ENCODE measurements at places on chromosomes 6 and 20.

- no peak for DNase-seq
Observed at GRCh38 chr6:15150207-15150606, 95.7 kb upstream of the JARID2 start.

DNA sequence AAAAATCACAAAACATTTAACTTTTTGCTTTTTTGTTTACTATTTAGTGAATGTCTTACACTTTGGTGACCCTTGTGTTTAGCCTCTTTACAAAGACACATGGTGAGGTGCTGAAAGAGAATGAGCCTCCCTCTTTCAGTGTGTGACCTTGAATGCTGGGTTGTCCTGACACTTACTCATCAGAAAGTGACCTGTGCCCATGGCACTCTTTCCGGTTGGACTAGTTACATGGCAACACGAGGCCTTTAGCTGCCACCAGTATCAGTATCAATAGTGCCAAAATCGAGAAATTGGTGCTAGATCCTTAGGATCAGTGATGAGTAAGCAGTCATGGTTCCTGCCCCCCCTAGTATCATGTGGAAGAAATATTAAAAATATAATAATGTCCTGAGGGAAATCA is 1.7 kb upstream of the RPL7L1 start:
- DNase-seq, result no peak

GRCh38 chr6:100808638-100809275 is 72.4 kb downstream of the ASCC3 start:
- DNase-seq, result no peak

DNA sequence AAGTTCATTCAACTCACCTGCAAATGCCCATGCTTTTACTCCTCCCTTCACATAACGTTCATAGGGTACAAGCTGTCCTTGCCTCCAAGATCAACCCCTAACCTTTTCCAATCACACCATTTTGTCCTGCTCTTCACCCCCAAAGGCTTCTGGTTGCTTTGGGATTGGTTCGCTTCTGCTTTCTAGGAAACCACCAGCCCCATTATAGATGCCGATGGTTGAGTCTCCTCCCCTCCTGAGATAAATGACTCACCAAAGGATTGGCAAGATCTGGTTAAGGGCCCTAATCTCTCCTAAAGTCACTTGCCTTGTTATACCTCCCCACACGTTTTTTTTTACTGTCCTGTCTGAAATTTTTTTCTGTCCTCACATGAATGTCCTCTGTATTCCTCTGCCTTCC is 311.4 kb downstream of the HACE1 start:
- no peak for DNase-seq

GRCh38 chr20:44501448-44501847 is 20.4 kb downstream of the SERINC3 start:
- DNase-seq, result no peak

DNA sequence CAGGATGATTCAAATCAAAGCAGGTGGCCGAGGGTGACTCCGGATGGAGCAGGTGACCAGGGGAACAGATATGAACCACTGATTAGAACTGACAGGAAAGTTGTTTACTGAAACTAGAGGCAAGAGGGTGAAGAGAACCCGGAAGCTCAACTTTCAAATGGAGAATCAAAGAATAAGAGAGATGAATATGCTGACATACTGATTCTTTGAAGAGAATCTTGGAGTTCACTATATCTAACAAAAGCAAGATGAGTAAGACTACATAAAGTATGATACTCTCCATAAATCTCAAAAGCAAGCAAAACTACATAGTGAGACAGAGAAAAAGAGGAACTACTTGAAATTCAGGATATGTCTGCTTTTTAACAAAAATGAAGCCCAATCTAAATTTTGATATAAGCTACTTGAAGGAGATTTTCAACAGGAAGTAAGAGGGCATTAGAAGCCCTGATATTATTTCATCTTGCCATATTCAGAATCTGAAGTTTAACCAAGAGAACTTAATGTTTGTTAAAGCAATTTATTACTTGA is 4.0 kb upstream of the UBD start:
- DNase-seq, result no peak

DNA sequence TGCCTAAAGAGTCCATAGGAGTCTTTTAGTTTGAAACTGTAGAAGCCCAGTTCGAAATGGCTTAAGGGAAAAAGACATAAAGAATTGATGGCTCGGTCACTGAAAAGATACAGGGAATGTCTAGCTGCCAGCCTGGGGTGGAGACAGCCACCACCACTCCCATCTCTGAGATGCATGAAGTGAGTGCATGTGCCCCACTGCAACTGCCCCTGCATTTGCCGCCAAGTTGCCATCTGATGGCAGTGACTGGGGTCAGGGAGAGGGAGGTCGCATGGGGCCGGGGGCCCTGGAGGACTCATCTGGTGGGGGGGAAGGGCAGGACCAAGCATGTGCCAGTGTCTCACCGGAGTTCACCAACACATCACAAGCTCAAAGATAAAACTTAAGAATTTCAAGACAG is 385.8 kb upstream of the SULF2 start:
- DNase-seq, result no peak

DNA sequence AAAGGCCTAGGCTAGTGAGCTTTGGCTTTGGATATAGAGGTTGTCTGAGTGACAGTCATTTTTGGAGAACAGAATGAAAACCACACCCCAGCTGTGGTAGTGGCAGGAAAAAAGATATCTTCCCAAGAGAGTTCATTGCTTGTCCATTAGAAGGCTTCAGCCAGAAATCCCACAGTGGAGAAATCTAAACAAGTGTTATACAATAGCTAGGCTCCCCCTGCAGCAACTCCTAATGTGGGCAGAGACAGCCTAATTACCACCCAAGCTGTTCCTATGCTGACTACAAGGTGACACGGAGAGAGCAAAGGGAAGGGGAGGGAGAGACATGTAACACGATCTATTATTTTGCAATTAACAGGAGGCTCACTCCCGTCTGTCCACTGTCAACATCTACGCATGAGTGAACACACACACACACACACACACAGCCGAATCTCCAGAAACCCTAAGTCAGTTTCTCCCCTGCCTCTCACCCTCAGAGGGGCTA is 147.5 kb upstream of the TCF21 start:
- peak; percentile 63 for DNase-seq

GRCh38 chr6:34729631-34730470 is 27.5 kb upstream of the SNRPC start:
- no peak for DNase-seq

DNA sequence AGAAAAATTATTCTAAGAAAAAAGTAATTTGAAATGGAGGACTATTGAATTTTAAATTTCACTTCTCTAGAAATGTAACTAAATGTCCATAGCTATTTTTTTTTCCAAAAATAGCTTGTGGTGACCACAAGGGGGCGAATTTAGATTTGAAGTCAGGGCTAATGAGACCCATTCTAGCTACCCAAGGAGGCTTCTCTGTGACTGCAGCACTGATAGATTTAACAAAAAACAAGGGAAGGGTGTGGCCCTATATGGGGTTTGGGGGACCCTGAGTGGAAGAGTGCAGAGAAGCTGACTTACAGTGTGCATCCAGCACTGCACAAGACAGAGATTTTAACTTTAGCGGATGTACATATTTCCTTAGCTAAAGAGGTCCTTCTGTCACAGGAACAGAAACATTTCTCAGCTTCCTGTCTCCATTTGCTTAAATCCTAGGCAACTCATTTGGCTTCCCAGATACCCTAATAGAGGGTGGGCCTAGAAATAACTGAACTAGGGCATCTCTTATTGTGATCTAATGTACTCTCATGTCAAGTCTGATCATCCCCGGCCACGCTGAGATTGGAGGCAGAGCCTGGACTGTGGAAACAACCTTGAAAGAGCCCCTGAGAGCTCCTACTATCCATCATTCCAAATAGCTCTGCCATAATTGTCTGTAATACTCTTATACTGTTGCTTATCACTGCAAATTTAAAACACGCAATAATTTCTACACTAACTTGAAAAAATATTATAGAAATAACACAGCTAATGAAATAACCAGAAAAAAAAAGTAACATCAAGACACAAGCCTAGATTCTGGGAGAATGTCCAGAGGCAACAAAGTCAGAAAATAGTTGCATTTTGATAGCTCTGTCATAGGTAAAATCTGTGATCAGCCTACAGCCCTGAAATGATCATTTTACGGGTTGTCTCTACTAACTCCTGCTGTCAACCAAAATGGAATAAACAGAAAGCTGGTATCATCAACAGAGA is 93.6 kb downstream of the SNAP91 start:
- DNase-seq, result peak; percentile 46

DNA sequence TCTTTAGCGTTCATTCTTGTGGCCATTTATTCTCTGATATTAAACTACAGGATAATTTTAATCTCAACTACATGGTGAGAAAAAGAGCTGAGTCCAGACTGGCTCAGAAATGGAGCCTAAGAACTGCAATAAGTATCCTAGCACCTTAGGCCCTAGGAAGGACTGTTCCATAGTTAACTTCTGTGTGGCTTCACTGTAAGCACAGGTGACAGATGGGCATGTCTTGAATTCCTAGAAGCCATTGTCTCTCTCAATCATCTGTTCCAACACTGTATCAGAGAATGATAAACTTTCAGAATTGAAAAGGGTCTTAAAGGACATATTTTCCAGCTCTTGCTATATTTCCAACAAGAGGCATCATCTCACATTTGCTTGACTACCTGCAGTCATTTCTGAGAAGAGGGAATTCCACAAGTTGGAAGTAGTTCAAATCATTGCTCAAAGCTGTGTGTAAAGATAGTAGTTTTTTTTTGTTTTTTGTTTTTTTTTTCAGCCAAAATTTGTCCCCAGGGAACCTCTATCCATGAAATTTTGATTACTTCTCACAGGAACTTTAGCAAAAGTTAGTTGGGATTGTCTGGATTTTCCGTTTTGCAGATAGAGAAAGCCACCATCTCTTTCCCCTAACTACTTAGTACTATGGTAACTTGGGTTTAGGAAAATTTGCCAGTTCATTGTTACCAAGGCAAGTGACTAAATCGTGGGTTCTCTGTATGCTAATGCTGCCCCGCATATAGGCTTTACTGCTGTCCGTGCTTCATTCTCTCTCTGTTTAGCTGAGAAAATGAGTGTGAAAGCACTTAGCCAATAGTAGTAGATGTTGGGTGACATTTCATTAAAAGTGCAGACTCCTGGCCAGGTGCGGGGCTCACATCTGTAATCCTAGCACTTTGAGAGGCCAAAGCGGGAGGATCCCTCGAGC is 47.2 kb downstream of the KCNS1 start:
- DNase-seq, result no peak

GRCh38 chr20:61770113-61770585 is 295.5 kb downstream of the TAF4 start:
- DNase-seq, result no peak

- no peak for DNase-seq
Observed at GRCh38 chr20:36454698-36455427, 86.5 kb upstream of the MYL9 start.

- DNase-seq, result no peak
Observed at GRCh38 chr20:34171640-34172039, 59.6 kb upstream of the EIF2S2 start.

DNA sequence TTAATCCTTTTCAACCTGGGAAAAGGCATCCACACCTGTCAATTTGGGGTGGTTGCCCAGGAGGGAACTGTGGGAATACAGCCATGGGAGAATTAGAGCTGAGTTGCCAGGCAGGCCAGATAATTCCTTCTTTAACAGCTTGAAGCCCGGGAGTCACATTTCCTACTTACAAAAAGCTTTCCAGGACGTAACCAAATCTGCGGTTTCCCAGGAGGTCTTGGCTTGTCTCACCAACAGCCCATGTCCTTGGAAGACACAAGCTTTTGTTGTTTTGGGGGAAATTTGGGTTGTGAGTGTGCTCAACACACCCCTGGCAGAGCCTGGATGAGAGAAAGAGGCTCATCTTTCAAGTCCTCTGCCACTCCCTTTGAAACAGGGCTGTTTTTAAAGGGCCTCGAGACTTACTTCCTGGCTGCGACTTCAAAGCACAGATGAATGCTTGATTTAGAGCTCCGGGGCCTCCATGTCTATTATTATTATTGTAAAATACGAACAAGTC is 465.9 kb upstream of the BTBD3 start:
- no peak for DNase-seq

- DNase-seq, result no peak
Observed at GRCh38 chr6:31723980-31724691, 963 bp downstream of the MPIG6B start.

- no peak for DNase-seq
Observed at GRCh38 chr6:33147807-33148666, 44.2 kb downstream of the COL11A2 start.

- DNase-seq, result no peak
Observed at GRCh38 chr6:83844170-83844569, 9.0 kb upstream of the RIPPLY2 start.

DNA sequence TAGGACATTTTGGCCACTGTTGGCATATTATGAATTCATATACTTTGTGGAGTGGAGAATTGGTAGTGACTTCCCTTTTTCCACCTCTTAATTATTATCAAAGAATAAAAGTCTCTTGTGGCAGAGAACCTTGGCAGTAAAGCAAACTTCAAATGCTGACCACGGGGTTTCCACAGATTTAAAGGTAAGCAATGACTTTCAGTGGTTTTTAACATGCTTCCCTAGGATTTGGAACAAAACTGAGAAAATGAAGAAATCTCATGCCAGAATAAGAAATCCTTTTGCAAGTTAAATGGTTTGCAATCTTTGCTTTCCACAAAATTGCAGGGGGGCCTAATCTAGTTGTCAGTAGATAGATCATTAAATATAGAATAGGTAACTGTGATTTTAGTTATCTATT is 2.0 kb upstream of the SDC4 start:
- no peak for DNase-seq

DNA sequence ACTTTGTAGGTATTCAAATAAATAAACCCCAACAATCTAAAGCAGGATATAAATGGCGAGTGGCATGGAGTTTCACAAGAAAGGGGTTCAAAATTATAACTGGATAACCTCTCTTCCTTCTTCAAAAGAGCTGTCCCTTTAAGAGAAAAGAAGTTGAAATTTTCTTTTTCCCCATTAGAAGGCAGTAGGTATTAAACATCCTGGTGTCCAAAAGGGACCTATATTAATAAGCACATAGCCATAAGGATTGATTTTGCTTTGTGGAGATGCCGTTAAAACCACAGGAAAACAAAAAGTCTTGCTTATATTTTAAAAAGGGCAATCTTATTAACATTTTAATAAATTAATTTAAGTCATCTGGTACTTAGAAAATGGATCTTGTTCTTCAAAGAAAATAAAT is 76.5 kb downstream of the LYRM4 start:
- no peak for DNase-seq

GRCh38 chr6:105932440-105932839 is 153.7 kb upstream of the PRDM1 start:
- no peak for DNase-seq

DNA sequence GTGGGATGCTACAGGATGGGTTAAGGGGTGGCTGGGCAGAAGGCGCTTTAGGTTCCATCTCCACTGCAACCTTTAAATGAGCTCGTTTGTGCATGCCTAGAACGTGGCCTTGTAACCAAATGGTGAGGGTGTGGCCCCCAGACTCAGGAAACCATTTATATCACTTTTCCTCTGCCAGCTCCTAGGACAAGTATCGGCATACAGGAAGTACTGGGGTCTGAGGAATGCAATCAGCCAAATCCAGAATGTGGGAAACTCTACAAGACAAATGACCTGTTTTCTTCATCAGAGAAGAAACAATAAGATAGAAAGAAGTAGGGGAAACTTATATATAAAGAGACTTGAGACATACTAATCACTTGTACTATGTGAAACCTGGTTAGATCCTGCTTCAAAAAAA is 21.2 kb downstream of the AK9 start:
- no peak for DNase-seq

GRCh38 chr20:39089797-39090196 is 127.7 kb downstream of the DHX35 start:
- DNase-seq, result no peak
